ENCODE measurements at places on chromosomes 4 and X.

GRCh38 chr4:10180927-10181744, 64.5 kb upstream of the WDR1 start:
- peak; percentile 40 for DNase-seq

DNA sequence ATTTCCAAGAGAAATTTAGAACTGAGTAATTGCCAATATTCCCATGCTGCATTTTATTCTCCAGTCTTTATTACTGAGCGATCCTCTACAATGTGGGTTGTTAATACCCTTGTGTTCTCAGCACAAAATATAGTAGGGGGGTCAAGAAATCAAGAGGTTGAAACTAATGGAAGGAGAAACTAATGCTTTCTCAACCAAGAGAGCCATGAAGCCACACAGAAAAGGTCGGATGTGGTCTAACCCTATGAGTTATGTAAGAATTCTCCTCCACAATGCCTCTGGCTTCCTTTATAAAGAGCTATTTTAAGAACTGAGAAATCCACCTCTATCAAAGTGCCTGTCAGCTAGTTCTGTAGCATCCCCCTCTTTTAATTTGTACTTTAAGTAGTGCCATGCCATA, 268.5 kb downstream of the CHIC1 start:
- DNase-seq, result no peak

DNA sequence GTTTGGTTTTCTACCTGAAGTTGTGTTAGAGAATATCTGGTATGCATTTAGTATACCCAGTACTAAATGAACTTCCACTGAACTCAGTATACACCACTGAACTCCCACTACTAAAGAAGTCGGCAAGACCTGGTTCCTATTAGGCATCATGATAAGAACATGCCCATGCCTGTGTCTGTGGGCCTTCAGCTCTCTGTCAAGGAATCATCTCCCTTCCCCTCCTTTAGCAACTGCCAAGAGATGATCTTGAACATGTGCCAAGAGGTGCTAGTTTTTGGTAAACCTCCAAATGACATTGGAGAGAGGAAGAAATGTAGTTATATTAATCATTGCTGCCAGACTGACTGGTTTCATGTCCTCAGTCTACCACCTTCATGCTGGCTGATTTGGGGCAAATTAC, 113.2 kb downstream of the ATP10D start:
- DNase-seq, result no peak

DNA sequence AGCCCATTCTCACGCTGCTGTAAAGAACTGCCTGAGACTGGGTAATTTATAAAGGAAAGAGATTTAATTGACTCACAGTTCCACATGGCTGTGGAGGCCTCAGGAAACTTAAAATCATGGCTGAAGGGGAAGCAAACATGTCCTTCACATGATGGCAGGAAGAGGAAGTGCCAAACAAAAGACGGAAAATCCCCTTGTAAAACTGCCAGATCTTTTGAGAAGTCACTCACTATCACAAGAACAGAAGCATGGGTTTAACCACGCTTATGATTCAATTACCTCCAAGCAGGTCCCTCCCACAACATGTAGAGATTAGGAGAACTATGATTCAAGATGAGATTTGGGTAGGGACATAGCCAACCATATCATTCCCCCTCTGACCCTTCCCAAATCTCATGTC, 335.5 kb downstream of the IL15 start:
- no peak for DNase-seq

DNA sequence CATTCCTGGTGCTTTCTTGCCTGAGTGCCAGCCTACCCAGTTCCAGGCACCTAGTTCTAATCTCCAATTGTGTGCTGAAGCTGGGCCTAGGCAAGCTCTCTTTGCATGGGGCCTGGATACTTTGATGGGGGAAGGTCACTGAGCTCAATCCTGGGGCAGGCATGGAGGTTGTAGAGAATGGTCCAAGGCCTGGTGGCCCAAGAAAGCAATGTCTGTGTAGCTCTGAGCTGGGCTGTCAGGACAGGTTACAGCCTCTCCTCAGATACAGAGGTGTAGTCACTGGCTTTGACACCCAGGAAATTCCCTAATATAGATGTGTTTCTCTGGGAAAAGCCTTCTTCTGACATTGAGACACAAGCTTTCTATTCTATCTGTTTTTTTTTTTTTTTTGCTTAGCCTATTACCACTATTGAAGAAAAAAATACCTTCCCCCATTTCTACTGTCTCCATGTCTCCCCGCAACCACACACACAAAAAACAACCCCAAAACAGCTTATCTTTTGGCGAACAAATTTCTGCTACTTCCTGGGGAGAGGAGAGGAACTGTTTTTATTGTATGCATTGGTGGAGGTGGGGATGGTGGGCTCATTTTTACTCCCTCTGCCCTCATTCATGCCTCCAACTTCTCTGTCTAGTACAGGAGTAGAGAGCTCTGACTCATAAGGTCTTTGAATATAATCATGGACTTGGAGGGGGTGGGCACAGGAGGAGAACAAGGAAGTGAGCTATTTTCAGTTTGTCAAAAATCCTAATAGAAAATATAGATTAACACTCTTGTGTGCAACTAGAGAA, 66.7 kb upstream of the DHX15 start:
- DNase-seq, result no peak
